ENCODE measurements at places on chromosomes 7 and 10. TPM values are rescaled to one million over a fixed set of nuclear protein-coding genes. Genes with fewer than 3 reads are reported as not detected.

GRCh38 chr7:144830811-144831210, 5.0 kb downstream of the TPK1 start:
- no peak for DNase-seq

- DNase-seq = peak; percentile 43
These were observed 116.5 kb downstream of the ATXN7L1 start for GRCh38 chr7:105759670-105760550.

ANKRD22 gene
- total RNA-seq = 4.3 TPM

C10orf62 gene
- 0.21 TPM for total RNA-seq

- DNase-seq = no peak
These were observed 117.3 kb upstream of the PALS2 start for GRCh38 chr7:24455813-24456525.

GIMAP7 gene
- 20.6 TPM for total RNA-seq

MYOZ1 gene
- 2.4 TPM for total RNA-seq

DNA sequence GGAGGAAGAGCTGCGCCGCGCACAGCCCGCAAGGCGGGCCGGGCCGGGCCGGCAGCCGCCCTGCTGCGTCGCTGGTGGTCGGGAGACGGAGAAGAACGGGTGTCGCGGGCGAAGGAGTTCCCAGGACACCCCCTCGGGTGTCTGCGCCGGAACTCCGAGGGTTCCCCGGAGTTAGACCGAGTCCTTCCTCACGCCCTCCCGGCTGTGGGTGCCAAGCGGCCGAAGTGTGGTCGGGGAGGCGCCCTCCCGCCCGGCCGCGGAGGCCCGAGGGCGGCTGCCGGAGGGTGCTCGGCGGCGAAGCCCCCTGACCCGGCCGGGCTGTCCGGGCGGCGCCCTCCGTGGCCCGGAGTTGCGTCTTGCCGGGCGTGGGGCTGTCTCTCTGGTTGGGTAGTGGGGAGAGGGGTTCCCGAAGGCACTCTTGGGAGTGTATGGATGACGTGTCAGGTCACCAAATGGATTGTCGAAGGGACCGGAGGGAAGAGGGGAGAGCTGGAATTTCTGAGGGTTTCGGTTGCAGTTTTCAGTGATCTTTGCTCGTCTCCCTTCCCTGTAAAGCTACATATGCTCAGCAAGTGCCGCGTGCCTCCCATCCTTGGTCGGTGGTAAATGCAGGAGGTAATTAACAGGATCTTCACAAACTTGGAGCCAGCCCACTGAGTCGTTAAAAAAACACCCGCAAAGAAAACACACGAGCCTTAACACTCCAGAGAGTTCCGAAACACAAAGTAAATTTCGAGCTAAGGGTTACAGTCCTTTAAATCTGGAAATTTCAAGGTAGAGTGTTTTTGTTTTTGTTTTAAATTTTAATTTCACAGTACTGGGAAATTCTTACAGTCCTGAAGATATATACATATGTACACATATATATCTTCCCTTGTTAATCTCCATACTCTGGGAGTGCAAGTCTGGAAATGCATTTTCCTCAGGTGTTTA, 871 bp downstream of the ST7 start:
- peak; percentile 94 for DNase-seq

CLDN4 gene
- total RNA-seq = 169 TPM

DNA sequence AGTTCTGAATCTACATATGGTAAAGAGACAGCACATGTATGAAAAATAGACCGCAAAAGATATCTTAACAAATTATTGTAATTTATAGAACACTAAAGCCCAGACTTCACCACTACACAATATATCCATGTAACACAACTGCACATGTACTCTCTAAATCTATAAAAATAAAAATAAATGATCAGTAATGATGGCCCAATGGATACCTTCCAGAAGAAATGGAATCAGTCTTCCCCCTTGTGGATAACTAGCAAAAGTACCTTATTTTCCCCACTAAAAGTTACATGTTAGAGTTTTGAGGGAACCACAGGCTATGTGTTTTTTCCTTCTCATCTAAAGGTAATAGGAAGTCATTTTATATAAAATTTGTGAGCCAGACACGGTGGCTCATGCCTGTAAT, 25.7 kb downstream of the C7orf25 start:
- peak; percentile 19 for DNase-seq

NUB1 gene
- 39.1 TPM for total RNA-seq

- no peak for DNase-seq
These were observed 27.7 kb upstream of the GLI3 start for GRCh38 chr7:42264702-42265101.

DNA sequence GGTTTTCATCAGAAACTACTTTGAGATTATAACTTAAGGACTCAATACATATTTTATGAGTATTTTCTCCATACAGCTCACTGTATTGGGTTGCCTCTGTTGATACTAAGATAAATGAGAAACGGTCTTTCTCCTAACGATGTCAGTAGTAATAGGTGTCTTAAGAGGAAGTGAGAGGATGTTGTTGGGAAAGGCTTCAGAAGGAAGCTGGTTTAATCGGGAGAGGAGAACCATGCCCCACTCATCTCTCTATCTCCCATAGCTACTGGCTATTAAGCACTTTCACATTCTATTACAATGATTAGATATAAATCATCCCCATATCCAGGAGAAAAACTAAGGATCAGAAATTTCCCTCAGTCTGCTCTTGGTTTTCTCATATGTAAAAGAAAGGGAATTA, 2.0 kb downstream of the CLEC5A start:
- no peak for DNase-seq

DNA sequence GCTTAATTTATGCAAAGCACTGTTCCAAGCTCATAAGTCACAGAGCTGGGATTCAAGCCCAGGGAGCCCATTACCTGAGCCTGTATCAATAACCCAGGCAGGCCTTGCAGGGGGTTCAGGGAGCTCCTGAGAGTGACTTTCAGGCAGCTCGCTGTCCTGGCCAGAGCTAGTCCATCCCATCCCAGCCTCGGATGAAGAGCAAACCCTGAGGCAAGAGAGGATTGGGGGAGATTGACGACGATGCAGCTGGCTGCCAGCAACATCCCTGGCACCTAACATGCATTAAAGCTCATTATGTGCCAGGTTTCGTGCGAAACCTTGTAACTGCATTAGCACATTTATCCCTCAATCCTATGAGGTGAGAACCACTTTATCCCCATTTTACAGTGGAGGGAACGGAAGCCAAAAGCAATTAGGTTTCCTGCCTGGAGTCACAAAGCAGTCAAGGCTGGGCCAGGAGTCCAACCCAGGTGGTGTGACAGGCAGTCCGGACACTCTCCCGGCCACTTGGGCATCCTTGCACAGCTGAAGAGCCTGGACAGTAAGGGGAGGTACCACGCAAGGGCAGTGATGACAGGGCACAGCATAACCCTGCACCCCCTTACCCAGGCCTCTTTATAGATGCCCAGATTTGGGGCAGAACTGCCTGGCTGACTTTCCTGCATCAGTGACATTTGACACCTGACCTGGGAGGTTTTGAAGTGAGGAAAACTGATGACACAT, 129.8 kb upstream of the CHST15 start:
- no peak for DNase-seq

- DNase-seq = peak; percentile 38
These were observed 152.4 kb downstream of the RNF133 start for GRCh38 chr7:122546496-122546895.

NAT16 gene
- not detected for total RNA-seq

GRCh38 chr7:13790611-13791010, 198.9 kb downstream of the ETV1 start:
- DNase-seq = no peak

FAM25G gene
- not detected for total RNA-seq

GRCh38 chr10:93181271-93182048, 107.8 kb downstream of the CYP26A1 start:
- no peak for DNase-seq

DNA sequence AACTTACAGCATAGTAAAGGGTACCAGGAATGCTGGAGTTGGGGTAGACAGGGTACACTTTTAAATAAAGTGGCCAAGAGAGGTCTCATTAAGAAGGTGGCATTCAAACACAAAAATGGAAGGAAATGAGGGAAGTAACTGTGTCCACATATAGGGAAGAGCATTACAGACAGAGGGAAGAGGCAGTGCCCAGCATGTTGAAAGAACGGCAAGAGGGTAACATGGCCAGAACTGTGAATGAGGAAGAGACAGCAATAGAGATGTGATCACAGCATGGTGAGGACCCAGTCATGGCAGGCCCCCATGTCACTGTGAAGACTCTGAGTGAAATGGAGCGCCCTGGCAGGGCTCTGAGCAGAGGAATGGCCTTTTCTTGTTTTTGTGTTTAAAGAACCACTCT, 35.1 kb upstream of the ZNRF2 start:
- no peak for DNase-seq

GRCh38 chr7:53303781-53304180, 268.3 kb downstream of the POM121L12 start:
- DNase-seq = no peak

SPDYE11 gene
- total RNA-seq = 0.11 TPM

IL2RA gene
- 1.2 TPM for total RNA-seq

NUDT1 gene
- 9.3 TPM for total RNA-seq

DNA sequence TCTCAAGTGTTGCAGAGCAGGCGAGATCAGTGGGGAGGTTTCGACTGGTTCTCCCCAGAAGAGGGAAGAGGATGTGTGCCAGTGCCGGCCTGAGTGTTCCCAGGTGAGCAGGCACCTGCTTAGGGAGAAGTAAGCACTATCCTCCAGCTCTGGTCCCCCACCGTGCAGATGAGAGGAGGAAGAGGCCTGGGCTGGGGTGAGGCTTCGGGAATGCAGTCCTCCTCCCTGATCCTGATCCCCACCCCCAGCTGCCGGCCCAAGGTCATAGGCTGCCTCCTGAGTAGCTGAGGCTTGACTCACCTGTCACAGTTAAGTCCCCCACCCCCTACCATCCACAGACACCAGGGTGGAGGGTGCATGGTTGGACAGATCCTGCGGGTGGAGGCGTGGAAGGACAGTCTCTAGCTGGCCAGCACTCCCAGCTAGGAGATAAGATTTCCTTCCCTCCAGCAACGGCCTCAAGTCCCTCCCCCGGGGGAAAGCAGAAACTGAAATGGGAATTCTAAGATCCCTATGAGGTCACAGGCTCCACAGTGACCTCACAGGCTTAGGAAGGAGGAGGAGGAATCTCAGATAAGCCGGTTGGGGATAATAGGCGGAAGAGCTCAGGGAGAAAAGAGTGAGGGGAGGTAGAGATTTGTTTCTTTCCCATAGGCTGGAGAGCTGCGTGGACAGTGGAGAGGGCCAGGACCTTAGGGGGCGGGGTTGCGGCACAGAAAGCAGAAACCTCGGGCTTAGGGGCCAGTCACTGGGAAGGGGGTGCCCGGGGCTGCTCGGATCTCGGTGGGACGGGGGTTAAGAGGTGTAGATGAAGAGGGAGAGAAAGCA, 1.0 kb downstream of the LRCH4 start:
- peak; percentile 75 for DNase-seq

DNA sequence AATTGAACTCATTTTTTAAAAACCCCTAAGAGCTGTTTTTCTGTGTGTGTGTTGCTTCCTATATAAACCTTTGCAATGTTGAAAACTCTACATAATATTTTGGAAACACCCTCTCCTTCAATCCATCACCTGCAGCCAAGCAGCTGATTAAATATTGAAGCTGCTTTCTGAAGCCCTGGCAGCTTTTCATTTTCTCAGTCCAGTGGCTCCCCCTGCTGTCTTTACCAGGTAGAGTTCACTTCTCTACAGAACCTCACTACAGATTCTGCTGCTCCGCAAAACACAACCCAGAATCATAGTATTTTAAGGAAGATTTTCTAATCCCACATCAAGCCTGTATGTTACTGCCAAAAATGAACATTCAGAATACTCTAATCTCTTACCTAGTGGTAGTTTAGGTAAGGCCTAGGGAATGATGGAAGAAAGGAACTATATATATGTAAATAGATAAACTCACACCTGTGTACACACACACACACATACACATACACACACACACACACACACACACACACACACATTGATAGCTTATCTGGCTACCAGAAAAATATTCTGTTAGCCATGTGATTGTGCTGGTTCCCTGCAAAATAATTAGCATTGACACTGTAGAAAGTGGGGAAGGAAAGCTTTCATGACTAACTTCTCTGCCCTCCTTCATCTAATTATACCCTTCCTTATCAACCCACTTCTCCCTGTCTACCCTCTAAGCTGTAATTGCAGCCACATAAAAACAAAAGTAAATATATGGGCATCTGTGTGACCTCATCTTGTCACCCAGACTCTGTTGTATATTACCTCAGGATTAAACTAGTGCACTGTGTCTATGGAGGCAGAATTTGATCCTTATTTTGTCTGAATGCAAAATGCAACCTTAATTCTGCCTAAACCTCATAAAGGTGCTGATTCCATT, 229.5 kb upstream of the FZD1 start:
- peak; percentile 60 for DNase-seq

GRCh38 chr10:69124563-69125268, 738 bp downstream of the VPS26A start:
- DNase-seq = peak; percentile 70

MYO3A gene
- total RNA-seq = 5.7 TPM

GRCh38 chr7:37336259-37336658, 112.4 kb downstream of the ELMO1 start:
- DNase-seq = no peak

NPC1L1 gene
- total RNA-seq = 0.48 TPM

- DNase-seq = peak; percentile 46
These were observed 980 bp downstream of the ADAMTS14 start for GRCh38 chr10:70673043-70673928.

AS3MT gene
- 5.8 TPM for total RNA-seq

ASB10 gene
- not detected for total RNA-seq
